ENCODE measurements at places on chromosomes 2 and 18.

DNA sequence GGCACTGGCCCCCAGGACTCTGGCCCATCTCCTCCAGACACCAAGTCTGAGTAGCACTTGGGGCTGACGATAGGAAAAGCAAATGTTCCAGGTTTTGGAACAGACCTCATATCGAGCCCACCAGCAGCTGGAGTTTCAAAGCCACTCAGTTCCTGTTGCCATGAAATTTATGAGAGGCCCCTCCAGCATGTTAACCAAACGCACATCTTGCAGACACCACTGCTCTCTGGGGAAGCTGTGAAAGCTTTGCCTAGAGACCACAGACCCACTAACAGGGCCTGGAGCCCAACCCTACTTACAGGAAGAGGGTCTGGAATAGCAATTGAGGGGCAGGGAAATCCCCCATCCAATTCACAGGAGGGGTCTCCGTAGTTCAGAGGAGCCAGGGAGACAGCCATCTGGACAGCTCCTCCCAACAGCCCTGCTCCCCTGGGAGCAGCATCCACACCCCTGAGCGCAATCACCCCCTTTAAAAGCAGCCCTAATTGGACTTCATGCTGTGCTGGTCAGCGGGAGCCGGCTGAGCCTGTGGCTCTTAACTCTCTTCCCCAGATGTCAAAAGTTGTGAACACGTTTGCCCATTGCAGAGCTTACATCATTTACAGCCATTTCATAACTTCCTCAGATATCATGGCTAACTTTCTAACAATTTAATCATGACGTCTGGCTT is 81.3 kb downstream of the TGFA start:
- no peak for DNase-seq

- no peak for DNase-seq
These were observed 15.8 kb upstream of the ASPRV1 start for GRCh38 chr2:69977186-69977585.

DNA sequence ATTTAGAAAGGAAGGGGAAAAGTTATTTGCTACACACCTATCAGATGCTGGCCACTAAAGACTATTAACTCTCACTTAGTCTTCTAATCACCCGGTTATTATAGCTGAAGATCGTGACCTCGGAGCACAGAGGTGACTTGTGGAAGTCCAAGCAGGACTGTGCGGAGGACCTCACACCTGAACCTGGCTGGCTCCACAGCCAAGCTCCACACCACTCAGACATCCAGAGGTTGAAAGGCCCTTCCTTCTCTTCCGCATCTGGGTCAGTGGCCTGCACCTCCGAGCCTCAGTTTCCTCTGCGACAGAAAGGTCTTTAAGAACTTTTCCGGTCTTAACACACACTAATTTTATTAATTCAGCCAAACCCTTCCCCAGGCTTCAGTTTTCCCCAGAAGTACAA is 57.9 kb downstream of the TNS1 start:
- no peak for DNase-seq

GRCh38 chr2:19540739-19541525 is 182.5 kb upstream of the OSR1 start:
- DNase-seq = no peak

- no peak for DNase-seq
These were observed 143.4 kb upstream of the SMAD7 start for GRCh38 chr18:49094136-49094535.

GRCh38 chr18:54147439-54147838 is 77.0 kb downstream of the MBD2 start:
- DNase-seq = peak; percentile 82

DNA sequence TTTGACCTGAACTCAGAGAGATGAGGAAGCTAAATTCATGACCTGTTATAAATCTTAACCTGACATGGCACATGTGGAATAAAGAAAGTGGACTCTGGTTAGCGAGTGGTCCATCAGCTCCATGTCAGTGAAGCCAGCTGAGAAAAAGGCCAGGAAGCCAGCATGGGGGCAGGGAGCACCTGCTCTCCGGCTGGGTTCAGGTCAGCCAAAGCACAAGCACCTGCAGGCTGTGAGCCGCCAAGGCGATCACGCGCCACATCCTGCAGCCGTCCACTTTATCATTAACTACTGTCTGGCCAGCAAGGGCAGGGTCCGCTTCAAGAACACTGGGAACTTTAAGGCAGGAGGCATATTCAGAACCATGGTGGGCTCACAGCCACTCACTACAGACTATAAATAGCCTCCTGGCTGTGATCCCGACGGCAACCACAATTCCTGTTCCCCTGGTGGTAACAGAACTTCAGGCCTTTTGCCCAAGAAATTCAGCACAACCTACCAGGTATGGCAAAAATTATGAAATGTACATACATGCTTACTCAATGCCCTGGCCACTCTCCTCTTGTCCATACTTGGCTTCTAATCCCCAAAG is 35.5 kb downstream of the ACVR1 start:
- no peak for DNase-seq

DNA sequence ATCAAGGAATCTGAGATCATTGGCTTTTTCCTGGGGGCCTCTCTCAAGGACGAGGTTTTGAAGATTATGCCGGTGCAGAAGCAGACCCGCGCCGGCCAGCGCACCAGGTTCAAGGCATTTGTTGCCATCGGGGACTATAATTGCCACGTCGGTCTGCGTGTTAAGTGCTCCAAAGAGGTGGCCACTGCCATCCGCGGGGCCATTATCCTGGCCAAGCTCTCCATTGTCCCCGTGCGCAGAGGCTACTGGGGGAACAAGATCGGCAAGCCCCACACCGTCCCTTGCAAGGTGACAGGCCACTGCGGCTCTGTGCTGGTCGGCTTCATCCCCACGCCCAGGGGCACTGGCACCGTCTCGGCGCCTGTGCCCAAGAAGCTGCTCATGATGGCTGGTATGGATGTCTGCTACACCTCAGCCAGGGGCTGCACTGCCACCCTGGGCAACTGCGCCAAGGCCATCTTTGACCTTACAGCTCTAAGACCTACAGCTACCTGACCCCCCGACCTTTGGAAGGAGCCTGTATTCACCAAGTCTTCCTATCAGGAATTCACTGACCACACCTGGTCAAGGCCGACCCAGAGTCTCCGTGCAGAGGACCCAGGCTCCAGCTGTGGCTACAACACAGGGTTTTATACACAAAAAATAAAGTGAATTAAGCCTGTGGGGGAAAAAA is 141.8 kb downstream of the SOCS6 start:
- no peak for DNase-seq

DNA sequence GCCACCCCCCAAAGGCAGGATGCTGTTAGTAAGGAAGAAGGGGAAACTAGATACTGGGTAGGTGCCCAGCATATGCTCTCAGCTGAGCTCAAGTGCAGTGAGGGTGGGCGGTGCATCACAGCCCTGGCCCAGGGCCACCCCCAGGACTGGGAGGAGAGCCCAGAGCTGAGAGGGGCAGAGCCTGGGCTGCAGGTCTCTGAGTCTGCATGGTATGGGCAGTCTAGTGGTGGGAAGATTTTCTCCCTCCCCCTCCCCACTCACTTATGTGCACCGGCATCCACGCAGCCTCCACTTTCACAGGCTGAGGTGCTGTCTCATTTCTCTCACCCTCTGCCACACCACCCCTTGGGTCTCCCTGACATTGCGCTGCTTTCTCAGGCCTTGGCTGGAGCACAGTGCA is 48.5 kb upstream of the CAB39 start:
- DNase-seq = peak; percentile 75

- no peak for DNase-seq
These were observed 51.8 kb downstream of the FSIP2 start for GRCh38 chr2:185790361-185790760.

GRCh38 chr18:48833701-48834412 is 116.9 kb downstream of the SMAD7 start:
- DNase-seq = peak; percentile 76

- no peak for DNase-seq
These were observed 4.1 kb downstream of the RRM2 start for GRCh38 chr2:10126632-10127026.

- peak; percentile 57 for DNase-seq
These were observed 81.5 kb upstream of the STON1 start for GRCh38 chr2:48448274-48449061.

DNA sequence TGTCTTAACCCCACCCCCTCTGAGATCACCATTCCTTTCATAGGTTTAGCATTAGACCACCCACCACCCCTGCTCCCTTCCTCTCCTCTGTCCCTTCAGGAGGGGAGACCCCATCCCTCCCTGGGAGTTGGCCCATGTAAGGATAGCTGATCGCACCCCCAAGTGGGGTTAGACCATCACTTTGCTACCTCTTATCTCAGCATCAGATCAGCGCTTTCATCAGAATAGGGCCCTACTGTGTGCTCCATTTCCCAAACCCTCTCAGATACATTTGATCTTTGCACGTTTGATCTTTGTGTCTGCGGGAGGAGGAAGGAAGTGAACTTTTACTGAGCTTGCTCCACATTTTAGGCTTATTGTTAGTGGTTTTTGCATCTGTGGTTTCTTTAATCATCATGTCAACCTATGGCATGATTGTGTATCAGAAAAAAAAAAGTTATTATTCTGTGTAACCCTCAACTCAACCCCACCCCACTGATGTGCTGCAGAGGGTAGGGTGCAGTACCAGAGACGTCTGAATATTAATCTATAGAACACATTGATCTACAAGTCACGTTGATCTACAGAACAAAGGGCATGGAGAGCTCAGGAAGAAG is 81.2 kb downstream of the PDCL3 start:
- no peak for DNase-seq

- DNase-seq = peak; percentile 49
These were observed 40.8 kb upstream of the RPRM start for GRCh38 chr2:153519257-153519875.

GRCh38 chr2:152716805-152717227 is 445 bp downstream of the PRPF40A start:
- DNase-seq = peak; percentile 22

DNA sequence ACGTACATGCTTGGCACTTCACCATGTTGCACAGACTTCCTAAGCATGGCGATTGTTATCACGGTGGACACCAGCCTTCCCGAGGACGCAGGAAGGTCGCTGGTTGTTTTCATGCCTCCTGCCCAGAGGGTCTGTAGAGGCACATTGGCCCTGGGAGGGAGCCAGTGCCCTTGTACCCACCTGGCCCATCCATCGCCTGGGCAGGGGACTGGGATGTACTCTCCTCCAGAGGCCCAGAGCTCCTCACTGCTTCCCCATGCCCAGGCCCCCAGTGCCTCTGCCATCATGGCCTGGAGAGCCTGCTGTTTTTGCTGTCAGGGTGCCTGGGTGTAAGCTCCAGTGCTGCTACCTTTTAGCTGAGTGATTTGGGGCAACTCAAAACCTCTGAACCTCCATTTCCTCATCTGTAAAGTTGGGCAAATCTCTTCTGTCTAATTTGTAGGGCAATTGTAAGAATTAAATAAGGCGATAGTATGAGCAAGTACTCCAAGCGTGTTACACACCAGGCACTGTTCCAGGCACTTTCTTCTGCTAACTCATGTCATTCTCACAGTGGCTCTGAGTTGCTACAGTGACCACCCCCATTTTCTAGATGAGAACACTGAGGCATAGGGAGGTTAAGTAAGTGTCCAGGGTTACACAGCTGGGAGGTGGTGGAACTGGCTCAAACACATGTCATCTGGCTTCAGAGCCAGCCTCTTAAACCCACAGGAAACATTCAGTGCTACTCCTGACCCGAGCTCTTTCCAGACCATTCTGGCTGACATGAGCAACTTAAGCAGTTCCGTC is 45.3 kb downstream of the GREB1 start:
- DNase-seq = no peak

GRCh38 chr2:150925611-150926010 is 336.1 kb downstream of the RBM43 start:
- no peak for DNase-seq

- DNase-seq = peak; percentile 27
These were observed 11.1 kb downstream of the ONECUT2 start for GRCh38 chr18:57446322-57446721.

GRCh38 chr2:190094316-190094871 is 31.9 kb upstream of the MSTN start:
- DNase-seq = no peak

GRCh38 chr2:64203858-64204632 is 59.8 kb upstream of the PELI1 start:
- peak; percentile 75 for DNase-seq

DNA sequence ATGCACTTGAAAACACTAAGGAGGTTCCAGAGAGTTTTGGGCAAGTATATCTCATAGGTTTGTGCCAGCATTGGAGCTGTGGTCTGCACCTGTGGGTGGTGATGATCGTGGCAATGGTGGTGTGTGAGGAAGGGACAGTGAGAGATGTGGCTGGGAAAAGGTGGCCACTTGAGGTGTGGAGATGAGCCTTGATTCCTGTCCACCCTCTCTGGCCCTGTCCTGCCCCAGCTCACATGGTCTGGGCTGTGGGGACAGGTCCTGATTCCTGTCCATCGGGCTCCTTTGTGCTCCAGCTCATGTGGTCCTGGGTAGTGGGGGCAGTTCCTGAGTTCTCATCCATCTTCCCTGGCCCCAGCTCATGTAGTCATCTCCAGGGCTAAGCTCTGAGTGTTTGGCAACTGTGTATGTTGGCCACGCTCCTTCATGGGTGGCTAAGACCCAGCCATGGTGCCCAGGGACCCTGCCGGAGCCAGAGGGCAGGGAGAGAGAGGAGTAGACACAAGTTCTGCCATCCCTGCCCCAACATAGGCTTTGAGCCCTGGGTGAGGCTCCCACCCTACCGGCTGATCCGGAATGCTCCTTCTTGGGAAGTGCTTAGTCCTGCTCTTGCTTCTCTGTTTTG is 294.4 kb upstream of the HDAC4 start:
- no peak for DNase-seq

Data from activated CD4-positive, alpha-beta T cell treated with anti-CD3 and anti-CD28 coated beads, Interleukin-2, Interleukin-4, amounts not matched to agents 100 ng/mL and 50 ng/mL, durations not matched to agents 16 hours and 8 hours (primary cell).